ENCODE measurements at places on chromosomes 4 and X. TPM values are rescaled to one million over a fixed set of nuclear protein-coding genes. Genes with fewer than 3 reads are reported as not detected.

- no peak for DNase-seq
Measured at GRCh38 chr4:3111461-3111860, 37.0 kb downstream of the HTT start.

DNA sequence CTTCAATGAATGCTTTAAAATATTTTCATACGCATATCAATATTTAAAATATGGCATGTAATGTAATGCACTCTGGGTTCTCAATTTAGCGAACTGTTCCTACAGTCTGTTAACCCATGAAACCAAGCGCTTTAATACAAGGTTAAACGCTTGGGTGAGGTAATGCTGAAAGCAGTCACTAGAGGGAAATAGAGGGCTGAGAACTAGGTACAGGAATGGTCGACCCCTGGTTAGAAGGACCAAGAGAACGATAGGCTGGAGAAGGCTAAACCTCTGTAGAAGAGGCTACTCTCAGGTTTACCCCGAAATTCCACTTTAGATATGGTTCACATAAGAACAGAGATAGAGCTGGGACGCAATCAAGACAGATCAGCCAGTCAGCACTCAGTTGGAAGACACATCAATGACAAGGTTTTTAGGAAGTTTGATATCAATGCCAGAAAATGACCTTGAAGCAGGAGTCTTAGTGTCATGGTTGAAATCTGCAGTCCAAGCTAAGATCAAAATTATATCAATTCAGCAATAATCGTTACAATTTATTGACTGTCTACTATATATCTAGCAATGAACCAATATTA, 26.9 kb downstream of the ARSJ start:
- no peak for DNase-seq

DNA sequence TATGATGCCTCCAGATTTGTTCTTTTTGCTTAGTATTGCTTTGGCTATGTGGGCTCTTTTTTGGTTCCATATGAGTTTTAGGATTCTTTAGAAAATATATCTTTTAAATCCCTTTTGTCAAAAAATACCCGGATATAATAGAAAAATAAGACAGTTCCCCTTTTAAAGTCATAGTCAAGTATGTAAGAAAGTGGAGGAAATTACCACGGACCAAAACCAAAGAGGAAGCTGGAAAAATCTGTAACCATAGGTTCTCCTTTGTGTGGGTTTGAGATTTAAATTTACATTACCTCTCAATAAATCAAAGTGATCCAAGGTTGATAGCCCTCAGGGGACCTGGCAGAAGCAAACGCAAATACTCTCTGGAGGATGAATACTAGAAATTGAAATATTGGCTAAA, 58.3 kb upstream of the PACRGL start:
- DNase-seq, result no peak

- DNase-seq, result no peak
Measured at GRCh38 chrX:5449323-5449722, 779.3 kb downstream of the NLGN4X start.

GRCh38 chr4:139669890-139670289, 4.3 kb downstream of the MGST2 start:
- DNase-seq, result no peak

DNA sequence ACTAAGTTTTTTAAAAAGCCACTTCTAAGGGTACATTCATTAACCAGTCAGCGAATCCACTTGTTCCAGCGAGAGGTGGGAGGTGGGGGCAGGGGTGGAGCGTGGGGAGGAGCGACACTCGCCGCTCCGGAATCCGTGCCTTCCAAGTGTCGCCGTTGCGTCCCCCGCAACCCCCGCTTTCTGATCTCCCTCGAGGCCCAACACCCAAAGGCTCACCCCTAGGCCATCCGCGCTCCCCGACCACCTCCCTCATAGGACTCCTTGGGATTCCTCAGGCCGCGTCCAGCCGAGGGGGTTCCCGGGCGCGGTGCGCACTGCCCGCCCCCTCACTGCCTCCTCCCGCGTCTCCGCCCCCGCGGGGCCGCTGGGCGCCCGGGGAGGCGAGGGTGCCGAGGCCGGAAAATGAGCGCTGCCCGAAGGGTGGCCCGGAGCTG, 108.1 kb upstream of the STOX2 start:
- DNase-seq, result no peak

The F11 gene
- not detected for total RNA-seq

The FGB gene
- total RNA-seq, result not detected

The PWWP3B gene
- not detected for total RNA-seq

The CRLF2 gene
- total RNA-seq, result 1.2 TPM

The PRR32 gene
- not detected for total RNA-seq

The ADH1C gene
- not detected for total RNA-seq

The NDNF gene
- total RNA-seq, result not detected

All from CD4-positive, CD25-positive, alpha-beta regulatory T cell (primary cell).